Breast epithelium (tissue), 4 donors: ENCODE measurements at places on chromosomes 5 and 9. TPM values are rescaled to one million over a fixed set of nuclear protein-coding genes. Genes with fewer than 3 reads are reported as not detected.

GRCh38 chr9:20313415-20313814 lies 308.9 kb downstream of the MLLT3 start:
- DNase-seq = no peak

GRCh38 chr5:126007841-126008240 lies 415.4 kb upstream of the GRAMD2B start:
- DNase-seq = no peak

GRCh38 chr9:111588846-111589245 lies 10.6 kb downstream of the PTGR1 start:
- no peak for DNase-seq

GRCh38 chr9:9893837-9894236 lies 719.0 kb downstream of the PTPRD start:
- DNase-seq = no peak

GRCh38 chr9:124790301-124790700 lies 13.4 kb downstream of the OLFML2A start:
- no peak for DNase-seq

GRCh38 chr9:26781906-26782305 lies 110.7 kb downstream of the CAAP1 start:
- no peak for DNase-seq

GRCh38 chr9:92668746-92669526 lies 995 bp downstream of the IPPK start:
- peak; percentile 38 for DNase-seq

DNA sequence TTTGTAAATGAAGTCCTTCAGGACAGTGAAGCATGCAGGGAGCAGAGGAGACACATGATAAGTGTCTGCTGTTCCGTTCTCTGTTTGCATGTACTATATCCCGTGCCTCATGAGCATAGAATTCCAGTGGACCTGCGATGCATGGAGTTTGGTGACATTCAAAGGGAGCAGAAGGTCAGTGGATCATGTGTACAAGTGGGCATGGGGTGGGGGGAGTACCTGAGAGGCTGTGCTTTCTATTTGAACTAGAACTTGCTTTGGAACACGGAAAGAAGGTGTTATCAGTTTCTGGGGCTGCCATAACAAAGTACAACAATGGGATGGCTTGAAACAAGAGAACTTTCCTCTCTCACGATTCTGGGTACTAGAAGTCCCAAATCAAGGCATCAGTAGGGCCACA lies 5.1 kb upstream of the CCNJL start:
- no peak for DNase-seq

DNA sequence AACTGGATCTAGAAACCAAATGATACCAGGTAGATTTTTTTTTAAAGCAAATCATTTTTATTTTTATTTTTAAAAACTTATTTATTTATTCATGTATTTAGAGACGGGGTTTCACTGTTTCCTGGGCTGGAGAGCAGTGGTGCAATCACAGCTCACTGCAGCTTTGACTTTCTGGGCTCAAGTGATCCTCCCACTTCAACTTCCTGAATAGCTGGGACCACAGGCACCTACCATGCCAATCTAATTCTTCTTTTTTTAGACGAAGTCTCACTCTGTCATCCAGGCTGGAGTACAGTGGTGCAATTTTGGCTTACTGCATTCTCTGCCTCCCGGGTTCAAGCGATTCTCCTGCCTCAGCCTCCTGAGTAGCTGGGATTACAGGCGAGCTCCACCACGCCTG lies 41.3 kb upstream of the CDK20 start:
- no peak for DNase-seq

DNA sequence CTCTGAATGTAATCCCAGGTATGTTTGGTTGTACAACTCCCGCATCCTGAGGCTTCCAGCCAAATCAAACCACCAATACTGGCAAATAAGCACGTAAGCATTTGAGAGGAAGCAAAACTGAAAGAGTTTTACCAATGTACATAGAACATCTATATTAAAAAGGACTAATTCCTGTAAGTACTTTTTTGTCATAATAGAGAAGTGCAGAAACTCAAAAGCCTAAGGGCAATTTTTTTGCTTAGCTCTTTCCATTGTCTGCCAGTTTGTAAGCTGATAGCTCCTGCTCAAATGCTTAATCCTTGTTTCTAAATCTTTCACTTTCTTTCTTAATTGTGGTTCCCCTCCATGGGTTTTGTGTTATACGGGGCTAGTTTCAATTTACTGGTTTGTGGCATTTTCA lies 1151.8 kb downstream of the CDH12 start:
- no peak for DNase-seq

- DNase-seq = no peak
These were observed 280.8 kb downstream of the SLIT3 start for GRCh38 chr5:169020102-169020501.

DNA sequence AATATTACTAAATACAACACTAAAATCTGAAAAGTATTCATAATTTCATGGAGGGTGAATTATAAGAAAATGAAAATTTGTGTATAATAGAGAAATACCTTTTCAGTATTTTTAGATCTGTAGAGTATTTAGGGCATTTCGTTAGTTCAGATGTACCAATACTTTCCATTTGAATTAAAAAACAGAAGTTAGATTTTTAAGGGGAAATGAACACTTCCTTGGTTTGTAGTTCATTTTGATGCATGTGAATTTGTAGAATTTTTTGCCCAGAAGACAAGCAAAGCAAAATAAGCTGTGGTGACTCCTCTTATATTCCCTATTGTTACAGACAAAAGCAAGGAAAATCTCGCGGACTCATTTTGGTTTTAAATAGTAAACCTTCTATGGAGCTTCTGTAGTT lies 209.0 kb upstream of the RPS23 start:
- no peak for DNase-seq

- DNase-seq = no peak
These were observed 984.4 kb upstream of the WWC1 start for GRCh38 chr5:167307042-167307441.

DNA sequence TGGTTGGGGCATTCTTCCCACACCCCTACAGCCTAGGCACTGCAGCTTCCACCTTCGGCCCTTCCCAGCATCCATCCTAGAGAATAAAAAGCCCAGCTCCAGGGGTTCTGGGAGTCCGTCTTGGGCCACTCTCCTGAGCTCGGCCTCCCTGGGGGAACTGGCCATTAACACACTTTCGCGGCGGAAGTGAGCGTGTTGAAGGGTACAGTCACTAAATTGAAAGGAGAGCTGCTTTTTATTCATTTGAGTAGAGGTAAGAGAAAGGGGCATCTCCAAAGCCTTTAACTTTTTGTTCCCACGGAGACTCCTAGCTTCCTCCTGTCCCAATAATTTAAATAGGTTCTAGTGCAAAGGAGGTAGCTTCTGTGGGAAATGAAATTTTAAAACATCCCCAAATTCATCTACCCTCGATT lies 31.0 kb upstream of the NFIB start:
- no peak for DNase-seq

- DNase-seq = no peak
These were observed 14.3 kb upstream of the KLF9 start for GRCh38 chr9:70428781-70429180.

DNA sequence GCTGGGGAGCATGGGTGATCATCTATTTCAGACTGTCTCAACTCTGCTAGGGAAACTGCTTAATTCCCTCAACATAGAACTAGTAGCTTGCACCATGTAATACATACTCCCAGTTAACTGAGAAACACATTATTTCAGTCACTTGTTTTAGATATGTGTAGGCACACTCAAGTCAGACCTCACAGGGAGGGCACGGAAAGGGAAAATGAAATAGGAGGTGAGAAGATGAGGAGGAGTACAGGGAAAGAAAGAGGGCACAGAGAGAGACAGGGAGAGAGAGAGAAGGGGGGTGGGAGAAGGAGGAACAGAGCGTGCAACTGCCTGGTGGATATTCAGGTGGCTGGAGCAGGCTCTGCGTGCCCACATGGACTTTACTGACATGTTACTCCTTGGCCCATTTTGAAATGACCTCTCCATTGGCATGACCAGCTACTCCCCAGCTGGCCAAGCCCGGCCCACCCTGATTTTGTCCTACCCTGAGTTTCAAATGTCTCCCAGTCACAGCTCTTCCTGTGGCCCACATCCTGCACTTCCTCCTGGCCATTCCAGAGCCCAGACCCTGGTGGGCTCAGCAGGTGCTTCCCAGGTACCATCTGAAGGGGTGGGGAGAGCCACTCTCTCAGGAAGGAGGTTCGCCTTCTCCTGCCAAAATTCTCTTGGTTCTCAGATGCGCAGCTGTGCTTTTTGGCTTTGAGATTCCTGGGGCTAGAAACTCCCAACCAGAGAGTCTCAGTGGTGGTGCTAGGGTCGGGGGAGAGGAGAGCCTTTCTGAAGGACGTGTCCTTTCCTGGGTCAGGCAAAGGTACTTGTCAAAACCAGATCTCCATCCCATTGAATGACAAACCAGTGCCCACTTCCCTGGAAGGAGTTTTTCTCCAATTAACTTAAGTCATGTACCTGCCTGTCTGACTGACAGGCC lies 229.4 kb downstream of the FSTL4 start:
- DNase-seq = no peak

GRCh38 chr9:73527521-73527920 lies 375.9 kb downstream of the ANXA1 start:
- no peak for DNase-seq

GRCh38 chr9:78938821-78939220 lies 632.9 kb upstream of the TLE4 start:
- DNase-seq = no peak

GRCh38 chr5:73638344-73639095 lies 12.5 kb downstream of the ARHGEF28 start:
- no peak for DNase-seq

GRCh38 chr9:81833563-81834345 lies 94.5 kb upstream of the SPATA31D4 start:
- DNase-seq = no peak

- DNase-seq = no peak
These were observed 49.5 kb upstream of the CD180 start for GRCh38 chr5:67246108-67246507.

DNA sequence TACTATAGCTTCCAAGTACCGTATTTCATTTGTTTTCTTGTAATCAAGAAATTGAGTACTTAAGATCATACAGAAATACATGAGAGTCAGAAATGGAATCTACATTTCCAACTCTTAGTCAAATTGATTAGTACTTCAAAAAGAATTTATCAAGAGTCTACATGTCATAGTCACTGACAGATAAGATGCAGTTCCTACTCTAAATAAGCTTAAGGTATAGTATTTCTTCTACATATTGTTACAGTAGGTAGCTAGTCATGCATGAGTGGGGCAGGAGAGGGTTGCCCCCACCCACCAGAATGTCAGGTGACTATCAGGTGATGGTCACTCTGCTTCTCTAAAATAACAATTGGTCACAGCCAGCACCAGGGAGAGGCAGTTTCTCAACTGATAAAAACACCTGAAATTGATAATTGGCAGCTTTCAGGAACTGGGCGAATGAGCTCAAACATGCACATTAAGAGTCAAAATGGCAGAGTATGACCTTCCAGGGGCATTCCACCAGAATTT lies 2.9 kb downstream of the BAAT start:
- no peak for DNase-seq

GRCh38 chr9:131744720-131745201 lies 4.9 kb upstream of the RAPGEF1 start:
- DNase-seq = no peak

DNA sequence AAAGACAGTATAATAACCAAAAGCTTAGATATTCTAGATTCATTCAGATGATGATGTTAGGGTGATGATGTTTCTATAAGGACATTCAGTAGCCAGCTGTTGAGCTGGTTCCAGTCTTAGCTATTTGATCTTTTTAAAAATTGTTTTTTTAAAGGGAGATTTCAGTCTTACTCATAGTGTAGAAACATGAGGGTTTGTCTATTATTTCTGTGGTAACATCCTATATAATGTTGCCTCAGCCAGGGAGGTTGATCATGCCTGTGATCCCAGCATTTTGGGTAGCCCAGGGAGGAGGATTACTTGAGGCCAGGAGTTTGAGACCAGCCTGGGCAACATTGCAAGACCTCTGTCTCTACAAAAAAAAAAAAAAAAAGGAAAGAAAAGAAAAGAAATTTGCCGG lies 167.8 kb downstream of the DOCK2 start:
- DNase-seq = no peak

- DNase-seq = no peak
These were observed 1076.5 kb upstream of the ARRDC3 start for GRCh38 chr5:92459654-92460053.

GRCh38 chr5:171706736-171707441 lies 78.7 kb upstream of the SMIM23 start:
- no peak for DNase-seq

DNA sequence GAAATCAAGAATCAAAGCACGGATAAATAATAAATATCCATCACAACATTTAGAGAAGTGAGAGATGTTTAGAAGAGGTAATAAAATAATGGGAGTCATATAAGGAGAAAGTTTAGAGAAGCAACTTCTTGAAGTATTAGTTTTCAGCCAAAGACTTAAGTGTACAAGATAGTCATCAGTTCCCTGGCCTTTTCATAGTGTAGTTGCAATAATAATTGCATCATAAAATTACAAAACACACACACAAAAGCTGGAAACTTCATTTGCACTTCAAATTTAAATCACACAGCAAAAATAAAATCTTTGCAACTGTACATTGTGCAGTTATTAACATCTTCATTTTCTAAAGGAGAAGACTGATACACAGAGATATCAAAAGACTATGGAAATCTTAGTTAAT lies 319.1 kb upstream of the RGMB start:
- DNase-seq = no peak

GRCh38 chr5:89981878-89982773 lies 427.4 kb downstream of the CETN3 start:
- no peak for DNase-seq

- DNase-seq = no peak
These were observed 42.2 kb downstream of the PSD2 start for GRCh38 chr5:139837711-139838380.

GRCh38 chr9:72154468-72155285 lies 5.4 kb downstream of the GDA start:
- DNase-seq = no peak

DNA sequence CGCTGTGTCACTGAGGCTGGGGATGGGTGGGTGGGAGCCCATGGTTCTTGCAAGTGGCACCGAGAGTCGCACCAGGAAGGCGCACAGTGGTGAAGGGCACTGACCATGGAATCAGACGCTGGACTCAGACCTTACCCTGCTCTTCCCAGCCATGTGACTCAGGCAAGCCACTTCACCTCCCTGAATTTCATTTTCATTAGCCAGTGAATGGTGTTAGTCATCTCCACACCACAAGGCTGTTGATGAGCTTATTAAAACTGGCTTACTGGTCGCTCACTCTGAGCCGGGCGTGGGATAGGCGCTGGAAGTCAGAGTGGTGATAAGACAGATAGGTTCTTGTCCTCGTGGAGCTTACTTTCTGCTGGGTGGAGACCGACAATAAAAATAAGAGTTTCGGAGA lies 25.1 kb downstream of the FGF18 start:
- DNase-seq = no peak

The MZB1 gene
- total RNA-seq = not detected

The TNFSF15 gene
- total RNA-seq = 0.66 TPM

The C5orf58 gene
- not detected for total RNA-seq

The CRHBP gene
- 5.1 TPM for total RNA-seq

The IL13 gene
- 0.73 TPM for total RNA-seq

The CDHR2 gene
- total RNA-seq = not detected

The RLN2 gene
- not detected for total RNA-seq

The IRF1 gene
- 10.4 TPM for total RNA-seq

The SPATA31C1 gene
- total RNA-seq = not detected

The RAI14 gene
- 22.4 TPM for total RNA-seq

The LNPEP gene
- total RNA-seq = 65.1 TPM
